Motor neuron (in vitro differentiated cells): ENCODE measurements at places on chromosomes 7 and 10. TPM values are rescaled to one million over a fixed set of nuclear protein-coding genes. Genes with fewer than 3 reads are reported as not detected.
A peak's percentile ranks its signal among the peaks of the same experiment; 100 is the strongest.

DNA sequence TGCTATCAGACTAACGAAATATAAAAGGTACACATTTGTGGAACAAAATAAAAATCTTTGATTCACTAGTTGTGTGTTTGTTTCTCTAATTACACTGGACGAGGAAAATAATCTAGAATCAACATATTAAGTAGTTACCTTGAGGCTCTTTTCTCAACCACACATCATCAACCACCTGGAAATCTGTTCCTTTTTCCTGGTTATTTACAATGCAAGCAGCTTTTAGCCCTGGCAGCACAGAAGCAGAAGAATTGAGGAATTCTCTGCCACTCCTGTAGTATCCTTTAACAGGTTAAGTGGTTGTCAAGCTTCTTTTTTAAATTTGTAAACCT lies 23.7 kb downstream of the NUP42 start:
- no peak for ATAC-seq

GRCh38 chr10:152915-153314 lies 17.7 kb downstream of the ZMYND11 start:
- no peak for ATAC-seq

DNA sequence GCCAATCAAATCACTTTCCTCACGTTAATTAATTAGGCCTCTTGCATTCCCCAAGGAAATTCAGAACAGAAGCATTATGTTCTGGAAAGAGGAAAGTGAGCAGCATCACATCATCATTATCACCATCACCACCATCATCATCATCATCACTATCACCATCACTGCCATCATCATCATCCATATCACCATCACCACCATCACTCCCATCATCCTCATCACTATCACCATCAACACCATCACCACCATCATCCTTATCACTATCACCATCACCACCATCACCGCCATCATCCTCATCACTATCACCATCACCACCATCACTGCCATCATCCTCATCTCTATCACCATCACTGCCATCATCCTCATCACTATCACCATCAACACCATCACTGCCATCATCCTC lies 31.4 kb upstream of the PLXNA4 start:
- ATAC-seq = no peak

GRCh38 chr7:54664235-54665228 lies 94.5 kb downstream of the SEC61G start:
- peak; percentile 95 for ATAC-seq

- ATAC-seq = no peak
These were observed 240.7 kb downstream of the FZD1 start for GRCh38 chr7:91504919-91505318.

DNA sequence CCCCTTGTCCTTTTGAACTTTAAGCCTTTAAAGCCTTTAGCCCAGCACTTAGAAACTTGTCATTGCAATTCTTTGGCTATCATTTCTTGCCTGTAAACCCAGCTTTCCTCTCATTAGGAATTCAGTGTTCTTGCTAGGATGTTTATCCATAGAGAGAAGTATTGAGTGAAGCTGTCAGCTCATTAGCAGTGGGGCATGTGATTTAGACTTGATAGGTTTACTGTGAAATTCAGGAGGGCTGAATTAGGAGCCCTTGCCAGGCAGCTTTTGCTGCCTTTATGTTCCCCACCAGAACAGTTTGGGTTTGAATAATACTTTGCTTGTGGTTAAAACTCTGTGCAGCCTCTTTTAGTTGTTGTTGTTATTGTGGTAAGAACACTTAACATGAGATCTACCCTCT lies 39.5 kb downstream of the LHFPL3 start:
- peak; percentile 47 for ATAC-seq

DNA sequence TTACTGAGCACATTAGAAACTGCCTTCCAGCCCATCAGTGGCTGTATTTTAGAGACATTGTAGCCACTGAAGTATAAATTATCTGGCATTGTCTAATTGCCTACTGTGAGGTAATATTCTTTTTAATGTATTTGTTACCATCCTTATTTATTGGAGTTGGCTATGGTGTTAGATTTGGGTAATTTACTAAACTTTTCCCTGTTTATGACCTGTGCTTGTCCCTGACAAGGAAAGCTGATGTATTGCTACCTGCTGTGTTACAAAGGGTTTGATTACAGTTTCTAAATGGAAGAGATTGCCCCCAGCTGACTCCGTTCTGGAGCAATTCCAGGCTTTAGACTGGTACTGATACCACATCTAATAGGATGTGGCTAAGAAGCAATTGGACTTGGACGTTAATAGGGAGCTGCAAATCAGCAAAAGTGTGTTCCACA lies 12.3 kb upstream of the ASCC1 start:
- ATAC-seq = no peak

- no peak for ATAC-seq
These were observed 5.9 kb downstream of the MGMT start for GRCh38 chr10:129472696-129473555.

DNA sequence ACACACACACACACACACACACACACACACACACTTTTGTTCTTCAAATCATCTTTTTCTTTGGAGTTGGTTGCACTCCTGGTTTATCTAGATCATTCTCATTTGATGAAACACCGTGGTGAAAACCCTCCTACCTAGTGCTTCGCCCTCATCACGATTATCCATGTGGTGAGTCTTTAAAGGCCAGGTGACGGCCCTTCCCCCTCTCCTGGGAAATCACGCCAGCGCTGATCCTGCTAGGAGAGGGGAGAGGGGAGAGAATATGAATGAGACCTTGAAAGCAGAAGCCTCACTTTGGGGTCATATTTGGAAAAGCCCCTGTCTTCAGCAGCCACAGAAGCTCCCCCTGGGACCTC lies 103.9 kb upstream of the LRRC4 start:
- peak; percentile 23 for ATAC-seq

DNA sequence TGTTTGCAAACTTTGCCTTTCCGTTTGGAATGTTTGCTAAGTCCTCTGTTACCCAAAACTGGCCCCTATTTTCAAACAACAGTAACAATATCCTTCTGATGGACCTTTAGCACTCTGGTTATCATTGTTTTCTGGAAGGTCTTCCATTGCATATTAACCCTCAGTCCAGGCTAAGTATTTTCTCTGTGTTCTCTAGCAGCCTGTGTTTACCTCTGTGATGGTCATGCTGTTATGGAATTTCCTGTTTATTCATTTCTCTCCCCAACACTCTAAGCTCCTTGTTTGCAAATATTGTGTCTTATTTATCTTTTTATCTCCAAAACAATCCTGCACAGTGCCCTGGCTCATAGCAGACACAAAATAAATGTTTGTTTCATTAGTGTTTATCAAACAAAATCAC lies 560.3 kb downstream of the ATRNL1 start:
- ATAC-seq = no peak

- ATAC-seq = no peak
These were observed 264.4 kb downstream of the BBS9 start for GRCh38 chr7:33393770-33394169.

Gene DKK1
- total RNA-seq = 3.4 and 4.8 TPM in 2 replicates

GRCh38 chr7:7653593-7654187 lies 13.1 kb downstream of the UMAD1 start:
- ATAC-seq = peak; percentile 20

- no peak for ATAC-seq
These were observed 687.8 kb downstream of the IPMK start for GRCh38 chr10:57579926-57580325.

DNA sequence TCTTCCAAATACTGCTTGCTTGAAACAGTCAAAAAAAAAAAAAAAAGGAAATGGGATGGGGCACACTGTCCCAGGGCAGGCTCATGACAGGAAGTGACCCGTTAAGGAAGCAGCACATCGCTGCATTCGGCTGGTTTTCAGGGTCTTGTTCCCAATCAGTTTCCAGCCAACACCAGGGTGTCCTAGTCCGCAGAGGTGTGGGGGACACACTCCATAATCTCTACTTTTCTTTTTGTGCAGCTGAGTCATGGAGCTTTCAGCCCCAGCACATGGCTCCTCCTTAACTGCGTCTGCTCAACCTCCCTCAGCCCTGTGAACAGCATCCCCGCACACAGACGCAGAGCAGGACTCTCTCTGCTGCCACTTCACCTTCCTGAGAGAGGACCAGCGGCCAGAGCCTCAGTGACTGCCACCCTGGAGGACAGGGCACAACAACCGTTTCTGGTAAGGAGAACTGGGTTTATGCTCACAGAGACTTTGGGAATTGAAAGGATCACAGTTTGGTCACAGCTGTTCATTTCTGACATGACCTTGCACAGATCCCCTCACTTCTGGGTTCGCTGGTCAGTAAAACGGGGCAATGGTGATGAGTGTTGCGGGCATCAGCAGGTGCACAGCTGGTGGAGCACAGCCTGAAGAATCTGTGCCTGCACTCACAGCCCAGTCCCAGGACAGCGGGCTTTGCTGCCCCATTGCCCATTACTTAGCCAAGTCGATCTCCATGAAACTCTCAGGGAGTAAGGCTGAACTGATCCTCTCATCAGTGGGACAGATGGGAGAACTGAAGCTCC lies at the start of gene GIMAP5:
GIMAP5 (plus strand) TSS at position 154 of the 791 bp plus-strand sequence. CDS start 3,467 bp downstream, outside the sequence.
- no peak for ATAC-seq

Gene KLF14
- total RNA-seq = 0.93 TPM in 1 of 2 replicates, not detected in the other

Gene PRKAR2B
- 29.4 and 31.3 TPM in 2 replicates for total RNA-seq

DNA sequence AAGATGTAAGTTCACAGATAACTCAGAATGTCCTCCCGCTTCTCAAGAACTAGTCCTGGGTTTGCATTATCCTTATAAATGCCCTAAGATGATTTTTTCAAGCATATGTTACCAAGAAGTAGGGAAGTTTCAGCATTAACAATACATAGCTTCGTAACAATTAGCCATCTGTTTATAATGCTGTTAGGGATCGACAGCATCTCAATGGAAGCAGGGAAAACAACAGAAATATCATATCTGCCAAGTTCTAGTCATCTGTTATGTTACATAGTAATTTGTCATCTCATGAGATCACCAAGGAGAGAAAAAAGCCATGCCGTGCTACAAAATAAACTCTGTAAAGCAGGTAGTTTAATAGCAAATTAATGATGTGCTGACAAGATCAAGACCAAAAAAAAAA lies 731.5 kb upstream of the C7orf33 start:
- no peak for ATAC-seq

DNA sequence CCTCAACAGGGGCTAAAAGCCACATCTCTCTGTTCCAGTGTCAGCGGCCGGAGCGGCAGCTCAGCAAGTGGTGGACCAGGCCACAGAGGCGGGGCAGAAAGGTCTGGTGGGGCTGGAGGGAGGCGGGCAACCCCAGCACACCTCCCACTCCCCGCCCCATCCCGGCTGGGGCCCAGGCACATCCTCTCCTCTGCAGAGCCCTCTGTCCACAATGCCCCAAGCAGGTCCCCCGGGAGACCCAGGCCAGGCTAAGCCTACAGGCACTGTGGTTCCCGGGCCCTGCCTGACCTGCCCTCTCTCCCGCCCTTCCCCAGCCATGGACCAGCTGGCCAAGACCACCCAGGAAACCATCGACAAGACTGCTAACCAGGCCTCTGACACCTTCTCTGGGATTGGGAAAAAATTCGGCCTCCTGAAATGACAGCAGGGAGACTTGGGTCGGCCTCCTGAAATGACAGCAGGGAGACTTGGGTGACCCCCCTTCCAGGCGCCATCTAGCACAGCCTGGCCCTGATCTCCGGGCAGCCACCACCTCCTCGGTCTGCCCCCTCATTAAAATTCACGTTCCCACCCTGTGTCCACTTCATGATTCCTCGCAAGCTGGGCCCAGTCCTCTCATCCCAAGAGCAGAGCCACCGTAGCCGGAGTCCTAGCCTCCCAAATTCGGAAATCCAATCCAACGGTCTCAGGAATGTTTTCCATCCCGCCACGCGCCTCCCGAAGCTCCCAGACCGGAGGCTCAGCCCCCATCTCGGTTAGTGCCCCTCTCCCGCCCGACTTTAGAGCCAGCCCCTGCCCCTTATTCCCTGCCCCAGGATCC lies 2.1 kb downstream of the ADIRF start:
- ATAC-seq = peak; percentile 24

GRCh38 chr7:1010226-1010625 lies 27.2 kb downstream of the CYP2W1 start:
- ATAC-seq = no peak

DNA sequence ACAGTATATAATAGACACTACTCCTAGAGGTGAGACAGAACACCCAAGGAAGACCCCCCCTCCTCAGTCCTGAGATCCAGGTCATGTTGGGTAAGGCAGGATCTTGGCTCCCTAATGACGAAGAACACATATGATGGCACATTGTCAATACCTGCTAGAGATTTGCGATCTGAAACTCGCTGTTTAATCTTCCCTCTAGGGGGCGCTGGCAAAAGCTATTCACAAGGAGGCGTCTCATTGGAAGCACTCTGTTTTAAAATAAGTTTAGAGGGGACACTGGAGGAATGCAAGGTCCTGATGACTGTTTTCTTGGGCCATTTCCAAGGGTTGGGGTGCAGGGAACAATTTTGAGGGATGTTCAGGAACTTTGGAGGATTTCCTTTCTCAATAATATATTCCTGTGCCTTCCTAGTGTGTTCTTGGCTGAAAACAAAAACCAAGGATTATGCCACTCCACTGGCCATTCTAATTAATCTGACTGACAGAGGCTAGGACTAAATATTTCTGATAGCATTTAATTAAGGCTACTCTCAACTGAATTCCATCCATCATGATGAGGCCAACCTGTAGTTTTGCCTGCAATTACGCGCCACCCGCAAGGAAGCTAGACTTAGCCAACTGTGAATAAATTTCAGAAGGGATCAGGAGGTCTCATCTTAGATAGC lies 1013.8 kb upstream of the MBL2 start:
- ATAC-seq = no peak

DNA sequence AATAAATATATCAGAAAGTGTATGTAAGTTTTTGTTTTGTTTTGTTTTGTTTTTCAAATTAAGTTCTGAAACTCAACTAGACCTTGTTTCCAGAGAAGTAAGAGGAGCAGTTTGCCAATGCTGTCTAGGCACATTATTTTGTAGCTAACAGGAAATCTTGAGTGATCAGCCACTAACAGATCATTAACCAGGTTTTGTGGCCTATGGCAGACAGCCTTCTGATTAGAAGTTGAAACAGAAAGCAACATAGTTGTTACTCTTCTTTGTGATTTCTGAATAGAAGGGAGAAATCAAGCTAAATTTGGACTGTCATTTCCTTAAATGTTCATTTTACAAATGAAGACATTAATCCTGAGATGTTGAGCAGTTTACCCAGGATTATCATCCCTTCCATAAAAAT lies 142.6 kb downstream of the PLXDC2 start:
- ATAC-seq = no peak

Gene FAM131B
- total RNA-seq = 1.5 and 1.7 TPM in 2 replicates

DNA sequence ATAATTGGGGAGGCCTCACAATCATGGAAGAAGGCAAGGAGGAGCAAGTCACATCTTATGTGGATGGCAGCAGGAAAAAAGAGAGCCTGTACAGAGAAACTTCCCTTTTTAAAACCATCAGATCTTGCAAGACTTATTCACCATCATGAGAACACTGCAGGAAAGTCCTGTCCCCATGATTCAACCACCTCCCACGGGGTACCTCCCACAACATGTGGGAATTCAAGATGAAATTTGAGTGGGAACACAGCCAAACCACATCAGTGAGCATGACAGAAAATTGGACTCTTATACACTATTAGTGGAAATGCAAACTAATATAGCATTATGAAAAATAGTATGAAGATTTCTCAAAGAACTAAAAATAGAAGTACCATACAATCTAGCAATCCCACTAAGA lies 271.2 kb downstream of the MAGI2 start:
- ATAC-seq = no peak

- ATAC-seq = no peak
These were observed 86.6 kb downstream of the ODAD2 start for GRCh38 chr10:27912231-27912630.

- ATAC-seq = peak; percentile 98
These were observed 63.5 kb downstream of the ABCC2 start for GRCh38 chr10:99845837-99846382.
